ENCODE measurements at places on chromosomes 13 and 19. TPM values are rescaled to one million over a fixed set of nuclear protein-coding genes. Genes with fewer than 3 reads are reported as not detected.

DNA sequence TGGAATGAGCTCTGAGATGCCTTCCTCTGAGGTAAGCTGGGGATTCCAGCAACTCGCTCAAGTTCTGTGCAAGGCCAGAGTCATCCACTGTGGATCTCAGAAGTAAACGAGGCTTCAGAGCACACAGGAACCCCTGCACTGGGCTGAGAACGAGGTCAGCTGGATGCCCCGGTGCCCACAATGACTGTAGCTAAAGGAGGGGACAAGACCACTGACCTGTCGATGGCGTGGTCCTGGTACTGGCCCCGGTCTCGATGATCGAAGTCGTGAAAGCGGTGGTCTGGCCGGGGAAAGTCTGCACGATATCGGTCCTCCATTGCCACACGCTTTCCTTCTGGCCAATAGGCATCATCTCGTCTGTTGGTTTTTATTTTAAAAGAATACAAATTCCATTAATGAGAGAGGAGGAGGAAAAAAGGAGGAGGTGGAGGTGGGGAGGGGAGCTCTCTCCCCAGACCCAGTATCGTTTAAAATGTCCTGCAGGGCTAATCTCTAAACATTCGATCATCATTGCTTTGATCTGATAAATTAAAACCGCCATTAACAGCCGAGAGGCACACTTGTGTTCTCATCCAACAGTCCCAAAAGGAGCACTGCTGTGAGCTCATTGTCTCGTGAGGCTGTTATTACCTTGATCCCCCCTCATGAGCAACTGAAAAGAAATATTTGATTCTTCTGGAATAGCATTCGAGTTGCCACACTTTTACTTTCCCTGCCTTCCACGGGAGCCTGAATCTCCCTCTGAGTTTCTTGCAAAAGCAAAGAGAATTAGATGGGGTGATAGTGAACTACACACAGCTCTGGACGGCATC lies 25.0 kb upstream of the TINCR start:
- no peak overlapping the region for H3K4me3 ChIP-seq
- H3K27ac ChIP-seq: no peak overlapping the region
- no peaks in the 10 kb centered on the region for H3K27me3 ChIP-seq
- no peak for DNase-seq
- peaks cover 69% of the 10 kb centered on the region for H3K36me3 ChIP-seq
- H3K4me1 ChIP-seq: peaks cover 8% of the 10 kb centered on the region

- H3K27me3 ChIP-seq: no peaks in the 10 kb centered on the region
- H3K4me1 ChIP-seq: no peaks in the 10 kb centered on the region
- no peak overlapping the region for H3K27ac ChIP-seq
Measured at GRCh38 chr13:91017669-91018053, 329.8 kb upstream of the MIR17HG start.

DNA sequence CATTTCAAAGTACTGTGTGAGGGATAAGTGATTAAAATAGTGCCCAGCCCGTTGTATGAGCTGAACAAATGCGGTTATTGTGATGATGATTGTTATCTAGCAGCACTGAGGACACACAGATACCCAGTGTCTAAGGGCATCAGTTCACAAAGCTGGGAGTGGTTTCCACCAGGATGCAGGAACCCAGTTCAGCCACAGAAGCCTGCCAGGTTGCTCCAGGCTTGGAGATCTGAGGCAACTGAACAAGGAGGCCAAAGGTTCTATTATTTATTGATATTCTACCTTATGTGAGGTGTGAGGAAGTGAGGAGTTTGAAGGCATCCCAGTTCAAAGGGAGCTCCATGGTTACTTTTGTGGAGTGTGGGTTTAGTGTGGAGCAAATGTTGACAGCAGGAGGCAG lies 13.2 kb downstream of the DIAPH3 start:
- H3K27ac ChIP-seq: no peak overlapping the region
- DNase-seq: no peak
- H3K27me3 ChIP-seq: no peaks in the 10 kb centered on the region
- H3K4me3 ChIP-seq: no peak overlapping the region
- peaks cover 4% of the 10 kb centered on the region for H3K36me3 ChIP-seq

DNA sequence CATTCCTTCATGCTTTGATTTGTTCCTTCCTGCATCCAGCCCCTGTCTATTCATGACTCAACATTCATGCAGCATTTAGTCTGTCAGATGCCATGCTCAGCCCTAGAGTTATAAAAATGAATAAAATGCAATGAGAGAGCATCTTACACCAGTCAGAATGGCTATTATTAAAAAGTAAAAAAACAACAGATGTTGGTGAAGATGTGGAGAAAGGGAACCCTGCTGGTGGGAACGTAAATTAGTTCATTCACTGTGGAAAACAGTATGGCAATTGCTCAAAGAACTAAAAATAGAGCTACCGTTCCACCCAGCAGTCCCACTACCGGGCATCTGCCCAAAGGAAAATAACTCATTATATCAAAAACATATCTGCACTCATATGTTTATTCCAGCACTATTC lies 70.0 kb upstream of the GTF3A start:
- H3K4me3 ChIP-seq: no peak overlapping the region
- peaks cover 6% of the 10 kb centered on the region for H3K27me3 ChIP-seq
- H3K36me3 ChIP-seq: no peaks in the 10 kb centered on the region

- peaks cover 8% of the 10 kb centered on the region for H3K4me1 ChIP-seq
- no peak overlapping the region for H3K4me3 ChIP-seq
- no peaks in the 10 kb centered on the region for H3K27me3 ChIP-seq
- no peak for DNase-seq
- peaks cover 19% of the 10 kb centered on the region for H3K36me3 ChIP-seq
Measured at GRCh38 chr19:13817018-13817614, 21.9 kb downstream of the ZSWIM4 start.

DNA sequence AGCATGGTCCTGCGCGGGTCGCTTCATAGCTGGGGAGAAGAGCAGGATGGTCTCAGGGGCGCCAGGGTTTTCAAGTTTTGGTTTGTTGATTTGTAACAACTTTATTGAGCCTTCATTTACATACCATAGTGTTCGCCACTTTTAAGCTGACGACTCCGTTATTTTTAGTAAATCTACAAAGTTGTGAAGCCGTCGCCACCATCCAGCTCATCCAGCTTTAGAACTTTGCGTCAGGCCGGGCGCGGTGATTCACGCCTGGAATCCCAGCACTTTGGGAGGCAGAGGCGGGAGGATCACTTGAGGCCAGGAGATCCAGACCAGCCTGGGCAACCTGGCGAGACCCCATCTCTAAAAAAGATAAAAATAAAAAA lies 404 bp downstream of the C19orf44 start:
- H3K4me1 ChIP-seq: peaks cover 9% of the 10 kb centered on the region
- H3K4me3 ChIP-seq: peak overlapping the region; percentile 96
- peak overlapping the region; percentile 89 for H3K27ac ChIP-seq
- no peak for DNase-seq
- H3K27me3 ChIP-seq: no peaks in the 10 kb centered on the region

DNA sequence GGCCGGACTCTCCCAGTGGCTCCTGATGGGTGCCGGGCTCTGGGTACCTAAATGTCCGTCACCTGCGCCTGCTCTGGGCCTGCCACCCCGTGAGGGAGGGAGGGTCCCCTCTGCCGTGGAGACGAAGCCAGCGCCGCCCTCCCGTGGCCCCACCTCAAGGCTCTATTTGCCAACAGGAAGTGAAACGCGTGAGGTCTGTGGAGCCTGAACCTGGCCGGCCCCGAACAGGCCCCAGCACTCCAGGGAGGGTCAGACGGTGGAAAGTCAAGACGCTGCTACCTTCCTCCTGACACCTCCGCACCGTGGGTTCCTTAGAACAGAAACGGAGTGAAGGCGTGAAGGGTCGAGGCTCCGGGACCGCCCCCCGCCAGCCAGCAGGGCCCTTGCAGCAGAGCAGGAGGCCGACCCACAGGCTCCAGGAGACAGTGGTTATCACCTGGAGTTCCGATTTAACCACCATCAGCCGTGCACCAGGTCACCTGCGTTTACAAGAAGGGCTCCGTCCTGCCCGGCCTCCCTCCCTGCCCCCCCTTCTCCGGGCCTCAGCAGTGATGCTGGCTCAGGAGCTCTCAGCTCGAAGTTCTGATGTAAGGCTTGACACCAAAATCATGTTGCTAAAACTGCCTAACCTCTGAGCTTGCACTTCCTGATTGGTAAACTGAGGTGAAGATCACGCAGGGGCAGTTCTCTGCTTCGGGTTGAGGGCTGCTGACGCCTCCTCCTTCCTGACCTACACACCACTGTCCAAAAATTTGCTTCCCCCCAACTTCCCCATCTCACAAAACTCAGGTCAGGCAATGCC lies 50.9 kb upstream of the C13orf46 start:
- DNase-seq: no peak
- peaks cover 4% of the 10 kb centered on the region for H3K4me1 ChIP-seq
- no peak overlapping the region for H3K4me3 ChIP-seq
- H3K36me3 ChIP-seq: peaks cover 14% of the 10 kb centered on the region
- no peaks in the 10 kb centered on the region for H3K27me3 ChIP-seq
- H3K27ac ChIP-seq: no peak overlapping the region

GRCh38 chr13:70386919-70387318 lies 278.7 kb upstream of the KLHL1 start:
- no peak for DNase-seq
- no peaks in the 10 kb centered on the region for H3K4me1 ChIP-seq

GRCh38 chr13:94329754-94330551 lies 149.5 kb downstream of the DCT start:
- peaks cover 20% of the 10 kb centered on the region for H3K27me3 ChIP-seq
- no peak overlapping the region for H3K4me3 ChIP-seq
- no peak overlapping the region for H3K27ac ChIP-seq
- no peak for DNase-seq
- H3K36me3 ChIP-seq: peaks cover 9% of the 10 kb centered on the region
- peaks cover 60% of the 10 kb centered on the region for H3K4me1 ChIP-seq

- no peaks in the 10 kb centered on the region for H3K27me3 ChIP-seq
- H3K4me1 ChIP-seq: peaks cover 36% of the 10 kb centered on the region
- H3K4me3 ChIP-seq: peak within 1 kb of the TSS; percentile 89
- DNase-seq: no peak
Measured at GRCh38 chr19:35756377-35757230, at the start of gene HSPB6. TSS of gene HSPB6 (minus strand) at chr19:35757029. CDS start at chr19:35757008, 21 bp downstream.

- H3K27me3 ChIP-seq: no peaks in the 10 kb centered on the region
- H3K36me3 ChIP-seq: peaks cover 61% of the 10 kb centered on the region
- no peak for DNase-seq
- no peak overlapping the region for H3K27ac ChIP-seq
- no peak overlapping the region for H3K4me3 ChIP-seq
- H3K4me1 ChIP-seq: peaks cover 48% of the 10 kb centered on the region
Measured at GRCh38 chr13:27440408-27440807, 10.0 kb downstream of the MTIF3 start.

DNA sequence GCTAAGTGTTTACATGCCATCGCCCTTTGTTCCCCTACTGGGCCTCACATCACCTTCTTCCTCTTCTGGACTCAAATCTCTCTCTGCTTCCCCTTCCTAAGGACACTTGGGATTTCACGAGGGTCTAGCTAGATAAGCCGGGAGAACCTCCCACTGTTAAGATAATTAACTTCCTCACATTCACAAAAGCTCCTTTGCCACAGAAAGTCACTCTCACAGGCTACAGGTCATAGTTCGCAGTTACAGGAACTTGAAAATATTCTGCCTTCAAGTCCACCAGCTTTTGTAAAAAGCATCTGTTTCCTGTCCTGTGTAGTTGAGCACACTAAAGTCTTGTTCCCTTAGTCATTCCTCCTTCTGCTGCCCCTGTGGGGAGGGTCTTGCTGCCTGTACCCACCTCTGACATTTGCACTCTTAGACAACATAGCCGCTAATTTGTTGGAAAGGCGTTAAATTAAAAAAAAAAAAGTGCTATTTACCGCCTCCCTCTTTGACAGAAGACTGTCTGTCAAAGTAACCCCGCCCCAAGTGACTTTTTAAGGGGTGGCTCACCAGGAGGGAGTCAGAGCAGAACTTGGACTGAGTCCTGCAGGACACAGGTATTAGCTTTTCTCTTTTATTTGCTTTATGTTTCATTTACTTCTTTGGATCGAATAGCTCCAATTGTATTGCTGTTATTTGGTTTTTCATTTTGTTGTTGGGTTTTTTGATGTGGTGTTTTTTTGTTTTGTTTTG lies 26.8 kb upstream of the CEACAM21 start:
- peak overlapping the region; percentile 86 for H3K4me3 ChIP-seq
- DNase-seq: peak; percentile 85
- peaks cover 42% of the 10 kb centered on the region for H3K36me3 ChIP-seq
- H3K27ac ChIP-seq: peak overlapping the region; percentile 87

DNA sequence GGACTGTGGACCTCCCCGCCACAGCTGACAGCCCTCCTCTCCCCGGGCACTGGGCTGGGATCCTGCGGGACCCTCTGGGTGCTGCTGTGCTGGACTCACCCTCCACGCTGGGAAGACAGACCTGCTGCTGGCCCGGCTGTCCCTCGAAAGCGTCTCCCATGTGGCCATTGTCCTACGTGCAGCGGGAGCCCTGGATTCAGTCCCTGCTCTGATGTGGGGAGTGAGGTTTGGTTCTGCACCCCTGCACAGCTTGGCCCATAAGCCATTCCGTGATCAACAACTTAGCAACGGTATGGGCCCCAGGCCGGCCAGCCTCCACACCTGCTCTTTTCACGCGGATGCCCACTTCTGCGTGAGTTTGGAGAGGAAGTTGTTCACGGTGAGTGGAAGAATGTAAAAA lies 195.2 kb downstream of the TEX29 start:
- no peaks in the 10 kb centered on the region for H3K27me3 ChIP-seq
- no peaks in the 10 kb centered on the region for H3K36me3 ChIP-seq
- H3K4me1 ChIP-seq: no peaks in the 10 kb centered on the region
- no peak overlapping the region for H3K27ac ChIP-seq
- no peak overlapping the region for H3K4me3 ChIP-seq

GRCh38 chr13:113106711-113107351 lies 1.2 kb downstream of the F7 start:
- H3K27me3 ChIP-seq: peaks cover 4% of the 10 kb centered on the region
- peaks cover 1% of the 10 kb centered on the region for H3K36me3 ChIP-seq
- peaks cover 3% of the 10 kb centered on the region for H3K4me1 ChIP-seq
- no peak overlapping the region for H3K4me3 ChIP-seq

- H3K27me3 ChIP-seq: peaks cover 9% of the 10 kb centered on the region
- DNase-seq: no peak
- H3K4me1 ChIP-seq: peaks cover 13% of the 10 kb centered on the region
- H3K4me3 ChIP-seq: no peak overlapping the region
Measured at GRCh38 chr13:28606466-28606865, 52.5 kb upstream of the POMP start.

DNA sequence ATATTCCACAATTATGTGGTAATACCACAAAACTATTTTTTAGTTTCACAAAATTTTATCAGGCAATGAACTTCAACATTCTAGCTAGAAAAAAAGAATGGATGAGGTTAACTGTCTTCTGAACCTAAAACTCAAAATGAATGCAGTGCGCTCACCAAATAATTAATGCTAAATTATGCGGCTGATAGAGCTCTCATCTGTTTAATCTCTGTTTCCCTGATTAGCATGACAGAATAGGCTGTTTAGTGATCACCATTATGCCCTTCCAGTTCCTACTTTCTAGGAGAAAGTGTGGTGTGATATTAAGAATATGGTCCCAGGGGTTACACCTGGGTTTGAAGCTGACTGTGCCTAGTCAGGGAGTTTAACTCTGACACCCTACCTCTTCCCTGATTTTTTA lies 42.8 kb upstream of the POSTN start:
- no peak overlapping the region for H3K4me3 ChIP-seq
- no peaks in the 10 kb centered on the region for H3K4me1 ChIP-seq
- no peaks in the 10 kb centered on the region for H3K36me3 ChIP-seq
- H3K27me3 ChIP-seq: no peaks in the 10 kb centered on the region

- peaks cover 48% of the 10 kb centered on the region for H3K36me3 ChIP-seq
- no peaks in the 10 kb centered on the region for H3K4me1 ChIP-seq
- no peak overlapping the region for H3K4me3 ChIP-seq
- DNase-seq: no peak
- no peaks in the 10 kb centered on the region for H3K27me3 ChIP-seq
Measured at GRCh38 chr19:7987114-7987768, 18.2 kb downstream of the ELAVL1 start.

FCER2 gene
- total RNA-seq: 0.31 TPM

ZNF610 gene
- total RNA-seq: 1.6 TPM

CYP4F11 gene
- not detected for total RNA-seq

CGB2 gene
- total RNA-seq: not detected

CRX gene
- not detected for total RNA-seq

ZSWIM9 gene
- 10.3 TPM for total RNA-seq

ICAM5 gene
- total RNA-seq: 0.29 TPM

GRIN2D gene
- total RNA-seq: 0.08 TPM

DLEU7 gene
- total RNA-seq: not detected

LRRC63 gene
- 1.7 TPM for total RNA-seq

DZIP1 gene
- 0.26 TPM for total RNA-seq

Data from activated CD8-positive, alpha-beta T cell treated with anti-CD3 and anti-CD28 coated beads, Interleukin-2, amount 10 ng/mL, durations not matched to agents 7 days and 5 days (primary cell).